ENCODE measurements at places on chromosomes 3 and 15.

DNA sequence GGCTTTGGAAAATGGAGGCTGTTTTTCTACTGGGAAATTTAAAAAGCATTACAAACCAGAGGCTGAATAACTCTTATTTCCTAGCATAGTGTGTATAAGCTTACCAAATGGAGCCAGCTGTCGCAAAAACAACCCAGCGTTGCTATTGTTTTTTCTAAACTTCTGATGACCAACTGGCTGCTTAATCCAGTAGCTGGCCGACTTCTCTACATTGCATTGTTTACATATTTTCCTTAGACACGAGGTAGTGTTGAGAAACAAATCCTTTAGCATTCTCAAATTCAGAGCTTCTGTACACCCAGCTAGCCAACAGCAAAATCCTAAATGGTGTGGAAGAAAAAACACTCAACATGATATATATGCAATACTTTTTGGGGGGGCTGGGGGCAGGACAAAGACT, 161.0 kb upstream of the ADAMTS9 start:
- no peak for DNase-seq

GRCh38 chr3:183800243-183800863, 25.0 kb downstream of the MAP6D1 start:
- DNase-seq, result peak; percentile 84

- no peak for DNase-seq
Observed at GRCh38 chr15:33132722-33133345, 61.7 kb downstream of the FMN1 start.

- DNase-seq, result no peak
Observed at GRCh38 chr3:164417955-164418354, 660.3 kb downstream of the SI start.

GRCh38 chr15:44595656-44596510, 58.9 kb downstream of the EIF3J start:
- DNase-seq, result no peak

DNA sequence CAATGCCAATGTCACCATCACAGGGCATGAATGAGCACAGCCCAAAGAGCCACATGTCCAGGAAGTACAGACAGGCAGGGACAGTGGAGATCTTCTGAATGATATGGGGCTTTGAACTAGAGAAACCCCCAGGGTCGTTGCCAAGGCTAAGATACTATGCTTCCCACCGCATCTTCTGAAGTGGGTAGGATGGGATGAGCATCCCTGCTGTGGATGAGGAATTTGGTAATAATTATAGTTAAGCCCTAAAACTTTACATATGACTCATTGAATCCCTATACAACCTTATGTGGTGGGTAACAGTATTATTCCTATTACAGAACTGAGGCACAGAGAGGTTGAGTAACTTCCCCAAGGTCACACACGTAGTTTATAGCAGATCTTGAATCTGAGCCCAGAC, 44.2 kb downstream of the WNT5A start:
- DNase-seq, result no peak

GRCh38 chr3:194971009-194971408, 285.3 kb downstream of the FAM43A start:
- DNase-seq, result no peak

- no peak for DNase-seq
Observed at GRCh38 chr3:31449318-31449717, 83.4 kb upstream of the STT3B start.

DNA sequence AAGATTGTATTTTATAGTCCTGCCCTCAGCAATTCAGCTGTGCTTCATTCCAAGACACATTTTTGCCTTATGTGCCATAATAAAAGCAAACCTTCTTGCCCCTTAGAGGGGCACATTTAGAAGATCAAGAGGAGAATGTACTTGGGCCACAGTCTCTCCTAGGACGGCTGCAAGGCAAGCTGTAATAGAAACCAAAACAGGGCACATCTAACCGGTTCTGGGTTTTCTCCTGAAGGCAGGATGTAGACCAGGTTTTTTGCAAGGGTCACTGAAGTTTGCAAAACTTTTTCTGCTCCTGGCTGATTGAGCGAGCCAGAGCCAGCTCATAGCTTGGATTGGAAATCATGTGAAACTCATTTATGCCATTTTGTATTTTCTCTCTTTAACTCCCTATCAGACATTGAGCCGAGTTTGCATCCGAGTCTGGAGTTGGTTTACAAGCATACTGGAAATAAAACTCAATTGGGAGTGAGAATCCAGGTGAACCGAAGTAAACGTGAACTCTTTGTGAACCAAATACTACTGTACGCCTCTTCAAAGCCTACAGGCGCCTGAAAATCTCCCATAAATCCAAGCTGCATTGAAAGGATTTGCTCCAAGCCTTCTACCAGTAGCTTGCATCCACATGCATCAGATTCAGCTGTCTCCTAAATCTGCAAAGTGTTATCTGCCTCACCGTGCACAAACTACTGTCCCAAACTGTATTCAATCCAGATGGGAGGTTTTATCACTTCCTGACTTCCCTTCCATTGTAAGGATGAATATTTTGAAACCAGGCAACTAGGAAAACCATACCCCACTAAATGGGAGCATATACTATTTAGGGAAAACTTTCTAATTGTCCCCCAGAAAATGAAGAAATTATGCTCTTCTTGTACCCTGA, 60.9 kb upstream of the TSC22D2 start:
- DNase-seq, result no peak

DNA sequence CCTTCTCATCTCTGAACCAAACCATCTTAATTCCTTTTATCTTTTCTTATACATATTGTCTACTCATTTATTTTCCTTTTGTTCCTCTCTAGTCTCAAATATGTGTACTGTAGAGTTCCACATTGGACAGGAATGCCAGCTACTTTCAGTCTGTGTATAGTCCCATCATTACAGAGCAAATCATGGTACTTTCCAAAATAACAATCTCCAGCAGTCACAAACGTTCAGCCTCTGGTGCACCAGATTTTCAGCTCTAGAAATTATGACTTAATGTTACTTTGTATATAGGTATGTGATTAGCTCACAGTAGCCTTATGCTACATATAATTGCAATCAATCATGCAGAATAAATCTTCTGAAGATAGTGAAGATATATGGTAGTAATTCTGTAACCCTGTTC, 32.5 kb upstream of the TM4SF4 start:
- DNase-seq, result no peak

DNA sequence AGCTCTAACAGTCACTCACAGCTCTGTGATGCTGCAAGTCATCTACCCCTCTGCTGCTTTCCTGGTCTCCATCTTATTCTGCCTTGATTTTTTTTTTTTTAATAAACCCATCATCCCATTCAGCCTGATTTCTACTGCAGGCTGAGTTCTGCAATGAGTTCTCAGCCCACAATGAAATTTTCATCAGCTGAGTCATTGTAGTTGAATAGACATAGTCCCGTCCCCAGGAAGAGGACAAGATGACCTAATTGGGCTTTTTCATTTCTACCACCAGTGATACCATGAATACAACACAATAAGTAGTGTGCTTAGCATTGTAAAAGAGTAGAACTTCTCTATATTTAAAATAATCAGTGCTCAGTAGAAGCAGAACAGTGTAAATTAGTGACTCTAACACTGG, 59.3 kb downstream of the C3orf85 start:
- DNase-seq, result no peak

GRCh38 chr3:12486916-12487315, 2.6 kb downstream of the TSEN2 start:
- DNase-seq, result no peak

DNA sequence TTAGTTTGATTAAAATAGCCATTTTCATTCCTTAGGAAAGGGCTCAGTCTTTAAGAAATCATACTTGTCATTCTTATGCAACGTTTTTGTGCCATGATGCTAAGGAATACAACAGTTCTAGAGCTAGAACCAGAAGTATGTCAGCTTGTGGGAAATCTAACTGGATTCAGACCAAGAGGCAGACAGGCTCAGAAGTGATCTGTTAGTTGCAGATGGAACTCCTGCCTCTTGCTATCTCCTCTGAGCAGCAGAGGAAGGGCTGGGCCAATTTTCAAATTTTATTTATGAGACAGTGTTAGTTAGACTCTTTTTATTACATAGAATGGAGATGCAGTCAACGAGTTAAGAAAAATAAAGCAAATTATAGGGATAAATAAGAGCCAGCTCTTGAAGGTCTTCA, 48.5 kb upstream of the RYR3 start:
- DNase-seq, result no peak

GRCh38 chr15:74530771-74531143, 10.3 kb upstream of the ARID3B start:
- no peak for DNase-seq

- no peak for DNase-seq
Observed at GRCh38 chr3:63494646-63495045, 157.8 kb upstream of the SNTN start.

- DNase-seq, result no peak
Observed at GRCh38 chr15:38819387-38819950, 254.9 kb upstream of the RASGRP1 start.

GRCh38 chr3:66483409-66483906, 17.4 kb downstream of the LRIG1 start:
- peak; percentile 31 for DNase-seq

GRCh38 chr3:193116871-193117270, 124.2 kb upstream of the PLAAT1 start:
- DNase-seq, result no peak

GRCh38 chr3:129975705-129976048, 1.2 kb downstream of the TRH start:
- no peak for DNase-seq

Measured in nucleus accumbens (tissue), 56 donors.